NCI-H1930 (cell line): ENCODE measurements at places on chromosomes 2 and 18.

GRCh38 chr18:39453882-39454281, 1888.3 kb upstream of the CELF4 start:
- DNase-seq: no peak

GRCh38 chr2:17759805-17760204, 5.9 kb downstream of the GEN1 start:
- DNase-seq: no peak

DNA sequence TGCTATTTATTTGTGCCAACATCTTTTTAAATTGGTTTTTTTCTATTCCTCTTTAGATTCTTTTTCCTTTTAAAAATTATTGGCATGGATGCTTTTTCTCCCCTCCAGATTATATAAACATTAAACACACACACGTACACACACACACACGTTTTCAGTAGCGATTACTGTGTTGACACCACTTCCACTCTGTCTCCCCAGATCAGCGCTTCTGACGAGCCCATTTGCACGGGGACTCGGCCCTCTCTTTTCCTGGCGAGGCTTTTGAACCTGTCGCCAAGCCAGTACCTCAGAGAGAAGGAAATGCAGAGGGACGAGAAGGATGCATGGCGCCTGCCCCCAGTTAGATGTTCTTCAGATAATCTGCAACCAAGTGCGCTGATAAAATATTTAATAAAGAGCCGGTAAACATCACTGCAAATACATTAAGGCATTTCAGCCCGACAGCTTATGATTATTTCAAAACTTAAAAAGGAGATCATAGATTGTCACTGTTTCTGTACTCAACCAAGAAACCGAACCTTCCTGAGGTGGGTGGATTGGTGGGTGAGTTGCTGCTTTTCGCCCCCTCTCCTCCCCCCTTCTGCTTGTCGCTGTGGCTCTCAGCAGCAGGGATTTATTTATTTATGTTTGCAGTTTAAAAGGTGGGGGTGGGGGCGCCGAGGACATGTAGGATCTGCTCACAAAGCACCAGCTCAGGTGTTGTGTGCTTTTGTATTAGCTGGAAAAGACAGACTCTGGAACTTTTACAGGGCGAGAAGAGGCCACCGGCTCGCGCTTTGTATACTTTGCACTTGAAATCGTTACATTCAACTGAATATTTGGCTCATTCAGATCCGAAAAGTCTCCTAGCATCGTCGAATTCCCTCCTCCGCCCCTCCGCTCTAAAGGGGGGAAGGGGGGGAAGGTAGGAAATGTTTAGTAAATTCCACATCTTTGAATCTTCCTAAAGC, 787 bp upstream of the TBR1 start:
- peak; percentile 27 for DNase-seq

GRCh38 chr18:69490072-69490471, 89.4 kb downstream of the DOK6 start:
- no peak for DNase-seq

DNA sequence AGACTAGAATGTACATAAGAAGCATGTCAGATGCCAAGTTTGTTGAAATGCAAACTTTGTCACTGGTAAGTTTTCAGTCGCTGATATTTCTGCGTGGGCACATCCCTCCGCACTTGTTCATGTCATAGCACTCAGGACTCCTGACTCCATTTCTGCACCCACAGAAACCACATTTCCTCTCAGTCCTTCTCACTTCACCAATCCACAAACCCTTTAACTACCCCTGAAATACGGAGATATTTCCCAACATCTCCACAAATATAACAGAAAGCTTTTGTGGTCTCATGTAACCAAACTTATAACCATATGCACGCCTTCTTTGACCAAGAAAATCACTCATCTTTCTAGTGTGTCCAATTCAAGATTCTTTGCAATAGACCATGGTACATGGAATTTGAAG, 276.9 kb upstream of the ERBB4 start:
- DNase-seq: no peak

DNA sequence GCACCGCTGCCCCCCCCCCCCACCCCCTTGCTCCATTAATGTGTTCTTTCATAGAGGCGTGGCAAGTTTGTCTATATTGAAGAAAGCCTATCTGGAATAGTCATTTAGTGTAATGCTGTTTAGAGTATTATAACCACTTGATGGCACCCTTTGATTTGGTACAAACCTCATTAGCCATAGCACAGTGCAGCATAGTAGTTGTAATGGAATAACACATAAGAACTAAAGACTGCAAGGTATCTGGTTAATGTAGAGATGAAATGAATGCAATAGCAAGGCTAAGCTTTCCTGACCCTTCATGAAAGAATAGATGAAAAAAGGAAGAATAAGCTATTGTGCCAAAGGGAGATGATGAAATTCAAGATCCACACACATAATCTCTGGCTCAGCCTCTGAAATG, 81.9 kb downstream of the EHBP1 start:
- DNase-seq: no peak

DNA sequence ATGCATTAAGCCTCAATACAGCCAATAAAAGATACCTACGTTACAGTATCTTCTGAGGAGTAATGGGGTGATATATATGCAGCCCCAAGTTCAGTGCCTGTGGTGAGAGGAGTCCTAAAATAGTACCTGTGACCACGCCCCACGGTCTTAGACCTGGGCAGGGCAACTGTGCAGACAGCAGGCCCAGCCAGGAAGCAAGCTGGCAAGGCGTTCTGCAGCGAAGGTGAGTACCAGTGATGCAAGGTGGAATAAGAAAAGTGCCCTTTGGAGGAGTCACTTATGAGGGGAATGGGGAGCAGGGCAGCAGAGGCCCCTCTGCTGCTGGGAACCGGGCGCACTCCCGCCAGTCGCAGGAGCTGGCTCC, 12.7 kb upstream of the MAP3K2 start:
- DNase-seq: no peak

- DNase-seq: no peak
Observed at GRCh38 chr2:120651818-120652217, 83.8 kb upstream of the GLI2 start.

DNA sequence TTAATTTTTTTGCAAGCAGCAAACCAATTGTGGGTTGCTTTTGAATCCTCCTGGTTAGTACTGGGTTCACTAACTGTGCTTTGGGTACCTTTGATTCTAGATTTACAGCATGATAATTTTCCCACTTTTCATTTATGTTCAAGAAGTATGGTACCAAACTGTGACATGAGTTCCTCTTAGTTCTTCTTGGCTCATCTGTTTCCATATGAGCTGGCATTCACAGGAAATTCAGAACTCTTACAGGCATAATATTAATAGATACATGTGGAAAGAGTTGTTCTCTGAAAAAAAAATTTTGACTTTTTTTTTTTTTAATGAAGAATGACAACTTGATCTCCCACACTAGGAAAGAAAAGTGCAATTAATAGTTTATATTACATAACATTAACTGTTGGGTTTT, 59.4 kb downstream of the FMNL2 start:
- DNase-seq: no peak

- no peak for DNase-seq
Observed at GRCh38 chr2:207810200-207810788, 40.6 kb upstream of the FZD5 start.

DNA sequence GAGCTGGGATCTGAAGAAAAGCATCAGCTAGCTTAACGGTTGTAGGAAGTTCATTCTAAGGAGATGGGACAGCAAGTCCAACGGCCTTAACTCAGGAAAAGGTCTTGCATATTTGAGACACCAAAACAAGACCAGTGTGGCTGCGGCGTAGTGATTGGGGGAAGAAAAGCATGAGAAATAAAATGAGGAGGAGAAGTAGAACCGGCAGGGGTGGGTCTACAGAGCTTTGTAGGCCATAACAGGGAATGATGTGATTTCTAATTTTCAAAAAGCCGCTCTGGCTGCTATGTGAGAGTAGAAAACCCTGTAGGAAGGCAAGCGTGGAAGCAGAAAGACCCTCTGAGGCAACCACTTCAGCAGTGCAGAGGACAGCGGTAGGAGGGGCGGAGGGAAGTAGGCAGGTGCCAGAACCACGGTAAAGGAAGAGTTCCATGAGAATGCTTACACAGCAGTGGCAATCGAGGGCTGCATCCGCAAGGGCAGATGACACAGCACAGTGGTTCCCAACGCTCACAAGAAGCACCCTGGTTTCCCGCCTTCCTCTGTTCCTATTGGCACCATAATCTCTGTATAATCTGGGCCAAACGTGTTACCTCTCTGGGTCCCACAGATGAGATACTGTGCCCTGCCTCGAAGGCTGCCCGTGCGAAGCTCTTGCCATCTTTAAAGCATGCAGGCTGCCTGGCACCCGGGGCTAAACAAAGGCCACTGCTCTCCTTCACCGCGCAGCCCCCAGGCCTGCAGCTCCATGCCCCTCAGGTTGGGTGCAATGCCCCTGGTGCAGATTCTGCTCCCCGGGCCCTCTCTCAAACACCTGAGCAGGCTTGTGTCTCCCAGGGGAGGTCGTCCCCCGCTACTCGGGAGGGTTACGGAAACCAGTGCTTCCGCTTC, 795 bp downstream of the ANKRD39 start:
- peak; percentile 10 for DNase-seq

- DNase-seq: no peak
Observed at GRCh38 chr18:70931942-70932814, 643.3 kb downstream of the SOCS6 start.

GRCh38 chr18:8688216-8688800, 17.0 kb upstream of the MTCL1 start:
- DNase-seq: no peak

GRCh38 chr2:28359222-28360057, 33.2 kb upstream of the FOSL2 start:
- no peak for DNase-seq

- DNase-seq: no peak
Observed at GRCh38 chr2:29117636-29118303, 2.6 kb downstream of the CLIP4 start.

- no peak for DNase-seq
Observed at GRCh38 chr2:31236433-31237205, 2.7 kb downstream of the EHD3 start.

DNA sequence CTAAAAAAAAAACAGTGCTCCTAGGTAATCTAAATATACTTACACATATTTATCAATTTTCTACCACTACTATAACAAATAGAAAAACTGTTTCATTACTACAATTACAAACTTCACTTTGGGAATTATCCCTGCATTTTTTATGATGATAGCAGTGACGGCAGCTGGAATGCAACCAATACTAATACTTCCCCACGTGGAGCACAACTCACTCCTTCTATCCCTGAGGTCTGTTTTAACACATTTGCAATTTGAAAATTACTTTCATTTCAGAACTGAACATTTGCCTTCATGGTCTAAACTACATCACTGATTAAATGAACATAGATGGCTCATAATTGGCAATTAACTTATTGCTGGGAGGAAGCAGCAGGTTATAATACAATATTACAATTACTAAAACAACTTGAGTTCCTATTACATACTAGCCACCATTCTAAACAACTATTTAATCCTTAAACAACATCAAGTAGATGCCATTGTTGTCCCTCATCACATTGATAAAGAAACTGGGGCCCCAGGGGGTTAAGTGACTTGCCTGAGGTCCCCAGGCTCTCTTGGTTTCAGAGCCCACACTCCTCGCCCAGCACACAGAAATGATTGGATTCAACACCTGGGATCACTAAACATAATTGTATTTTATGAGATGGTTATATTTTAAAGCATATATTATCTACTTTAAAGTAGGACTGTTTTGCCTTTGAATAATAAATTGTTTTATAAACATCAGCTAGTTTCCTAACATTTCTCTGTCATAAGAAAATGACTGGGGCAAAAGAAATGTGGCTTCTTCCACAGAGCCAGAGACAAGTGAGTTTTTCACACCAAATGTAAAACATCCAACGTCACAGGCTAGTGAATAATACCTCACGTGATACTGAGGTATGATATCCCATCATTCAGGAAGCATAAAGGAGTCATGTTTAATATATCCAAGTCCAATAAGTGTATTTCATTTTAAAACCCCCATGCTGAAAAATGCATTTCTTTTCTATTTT, 6.2 kb downstream of the COLEC12 start:
- DNase-seq: no peak

DNA sequence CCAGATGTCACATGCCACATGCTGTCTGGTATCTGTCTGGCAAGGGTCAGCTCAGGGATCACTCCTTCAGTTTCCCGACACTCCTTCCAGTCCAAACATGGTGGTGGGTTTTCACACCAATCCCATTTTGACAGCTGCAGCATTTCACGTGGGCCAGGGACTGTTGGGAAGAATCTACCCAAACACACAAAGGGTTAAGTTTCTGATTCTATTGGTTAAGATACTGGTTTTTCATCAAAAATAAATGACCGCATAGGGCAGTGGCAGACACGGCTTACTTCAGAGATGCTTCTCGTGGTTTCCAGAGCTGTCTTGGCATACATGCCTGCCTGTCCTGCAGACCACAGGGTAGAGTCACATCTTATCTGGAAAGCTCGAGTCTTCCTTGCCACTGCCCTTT, 79.7 kb downstream of the PSMG2 start:
- no peak for DNase-seq
